ENCODE measurements at places on chromosomes 12 and 14.

- no peak for DNase-seq
These were observed 13.6 kb upstream of the GPR68 start for GRCh38 chr14:91258011-91258618.

DNA sequence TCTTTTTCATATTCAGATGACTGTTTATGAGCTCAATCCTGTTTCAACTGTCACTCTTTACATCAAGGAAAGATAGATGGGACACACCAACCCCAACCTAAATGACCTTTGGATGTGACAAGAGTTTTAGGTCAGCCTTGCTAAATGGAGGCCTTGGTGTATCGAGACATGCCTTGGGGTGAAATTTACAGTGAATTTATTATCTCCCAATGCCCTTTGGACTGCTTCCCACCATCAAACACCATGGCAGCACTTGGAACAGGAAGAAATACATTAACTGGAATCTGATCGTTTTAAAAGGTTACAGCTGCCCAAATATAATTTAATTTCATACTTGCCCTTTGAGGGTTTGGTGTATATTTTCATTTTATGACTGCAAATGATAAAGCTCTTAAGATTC is 327.6 kb downstream of the SOX5 start:
- DNase-seq: no peak

DNA sequence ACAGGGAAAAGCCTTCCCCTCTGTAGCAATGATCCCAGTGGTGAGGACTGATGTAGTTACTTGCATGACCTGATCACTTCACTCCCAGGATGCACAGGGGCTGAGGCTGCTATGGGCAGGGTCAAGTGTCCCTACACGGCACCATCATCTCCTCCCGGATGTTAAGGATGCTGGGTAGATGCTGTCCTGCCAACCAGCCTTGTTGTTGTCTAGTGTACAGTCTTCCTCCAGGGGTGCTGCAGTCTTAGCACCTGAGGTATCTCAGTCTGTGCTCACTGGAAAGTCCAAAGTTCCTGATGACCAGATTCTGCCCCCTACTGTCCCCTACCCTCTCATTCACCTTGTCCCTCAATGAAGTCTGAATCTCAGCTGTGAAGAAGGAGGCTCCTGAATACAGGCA is 20.1 kb downstream of the CPM start:
- DNase-seq: no peak

- peak; percentile 52 for DNase-seq
These were observed 46.5 kb upstream of the SAV1 start for GRCh38 chr14:50714450-50715073.

DNA sequence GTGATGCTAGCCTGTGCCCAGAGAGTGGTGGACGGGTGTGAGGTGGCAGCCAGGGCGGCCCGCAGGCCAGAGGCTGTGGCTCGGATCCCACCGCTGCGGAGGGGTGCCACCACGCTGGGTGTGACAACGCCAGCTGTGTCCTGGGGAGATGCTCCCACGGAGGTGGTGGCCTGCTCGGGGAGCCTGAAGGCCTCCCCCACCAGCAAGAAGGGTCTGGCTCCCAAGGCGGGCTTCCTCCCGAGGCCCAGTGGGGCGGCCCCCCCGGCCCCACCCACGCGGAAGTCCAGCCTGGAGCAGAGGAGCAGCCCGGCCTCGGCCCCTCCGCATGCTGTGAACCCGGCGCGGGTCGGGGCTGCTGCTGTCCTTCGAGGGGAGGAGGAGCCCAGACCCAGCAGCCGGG is 38.2 kb downstream of the KIF26A start:
- no peak for DNase-seq

DNA sequence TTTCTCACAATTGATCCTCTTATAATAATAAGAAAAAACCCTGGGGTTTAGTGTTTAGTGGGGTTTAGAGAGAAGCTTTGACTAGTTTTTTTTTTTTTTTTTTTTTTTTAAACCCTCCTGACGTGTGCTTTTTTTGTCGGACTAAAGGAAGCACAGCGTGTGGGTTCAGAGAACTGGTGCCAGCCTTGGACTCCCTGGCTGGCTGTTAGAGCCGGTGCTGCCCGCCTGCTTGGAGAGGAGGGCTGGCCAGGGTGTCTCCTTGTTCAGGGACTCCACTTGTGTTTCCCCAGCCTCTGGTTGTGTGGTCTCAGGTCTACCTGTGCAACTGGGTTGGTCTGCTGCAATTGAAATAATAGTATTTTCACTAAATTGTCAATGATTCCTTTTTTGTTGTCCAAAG is 54.1 kb upstream of the ASPG start:
- no peak for DNase-seq

GRCh38 chr12:18749386-18749957 is 11.6 kb downstream of the CAPZA3 start:
- DNase-seq: peak; percentile 69

GRCh38 chr12:46367351-46368029 is 5.1 kb downstream of the SLC38A2 start:
- no peak for DNase-seq

GRCh38 chr12:46981622-46982021 is 97.8 kb upstream of the PCED1B start:
- DNase-seq: peak; percentile 15

- peak; percentile 5 for DNase-seq
These were observed 50.1 kb downstream of the GOLGA5 start for GRCh38 chr14:92844204-92844603.

- DNase-seq: no peak
These were observed 59.5 kb downstream of the SEL1L start for GRCh38 chr14:81474148-81474492.

DNA sequence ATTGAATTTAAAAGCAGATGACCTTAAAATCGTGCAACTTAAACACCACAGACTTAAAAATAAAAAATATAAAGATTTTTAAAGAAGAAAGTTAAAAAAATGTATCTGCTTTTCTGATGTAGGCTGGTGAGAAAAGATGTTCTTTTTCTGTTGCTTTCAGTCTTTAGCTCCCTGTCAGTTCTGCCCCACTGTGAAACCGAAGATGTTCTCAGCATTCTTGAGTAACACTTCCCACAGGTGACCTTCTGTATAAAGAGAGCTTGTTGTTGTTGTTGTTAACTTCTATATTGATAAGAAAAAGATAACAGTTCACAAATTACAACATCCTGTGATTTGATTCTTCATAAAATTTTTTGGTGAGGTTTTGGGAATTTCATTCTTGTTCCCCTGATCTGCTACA is 377.9 kb upstream of the RGS6 start:
- no peak for DNase-seq

GRCh38 chr12:42576374-42576773 is 13.2 kb downstream of the PRICKLE1 start:
- DNase-seq: no peak

DNA sequence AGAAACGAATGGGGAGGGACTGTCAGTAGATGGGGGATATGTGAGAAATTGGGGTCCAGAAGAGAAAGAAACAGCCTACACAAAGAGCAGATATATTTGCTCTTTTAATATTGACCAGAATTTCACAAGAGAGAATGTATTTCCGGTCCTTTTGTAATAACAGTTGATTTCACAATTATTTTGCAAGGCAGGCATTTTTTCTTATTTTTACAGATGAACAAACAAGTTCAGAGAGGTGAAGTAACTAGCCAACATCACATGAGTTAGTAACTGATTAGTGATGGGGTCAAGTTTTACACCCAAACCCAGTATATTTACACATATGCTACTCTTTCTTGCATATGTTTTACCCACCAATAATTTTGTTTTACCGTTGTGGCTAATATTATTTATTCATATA is 188.2 kb downstream of the NAV3 start:
- no peak for DNase-seq

- no peak for DNase-seq
These were observed 117.1 kb downstream of the SYT10 start for GRCh38 chr12:33322519-33322918.

GRCh38 chr12:93336291-93336741 is 41.4 kb upstream of the NUDT4 start:
- peak; percentile 72 for DNase-seq

DNA sequence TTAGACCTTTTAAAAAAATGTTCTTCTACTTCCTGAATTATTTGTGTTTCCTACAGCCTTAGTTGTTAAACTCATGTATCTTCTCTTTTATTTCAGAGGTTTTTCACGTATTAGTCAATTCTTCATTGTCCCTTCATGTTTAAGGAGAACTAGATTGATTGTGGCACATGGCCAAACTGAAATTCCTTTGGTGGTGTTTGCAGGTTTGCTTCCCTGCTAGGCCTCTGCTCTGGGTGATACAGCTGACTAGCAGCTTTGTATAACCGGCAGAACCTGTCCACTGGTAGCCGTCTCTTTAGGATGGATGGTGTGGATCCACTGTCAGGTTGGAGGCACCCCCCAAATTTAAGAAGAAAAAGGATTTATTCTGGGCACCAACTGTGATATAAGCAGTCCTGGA is 262.1 kb downstream of the FBXL14 start:
- no peak for DNase-seq

DNA sequence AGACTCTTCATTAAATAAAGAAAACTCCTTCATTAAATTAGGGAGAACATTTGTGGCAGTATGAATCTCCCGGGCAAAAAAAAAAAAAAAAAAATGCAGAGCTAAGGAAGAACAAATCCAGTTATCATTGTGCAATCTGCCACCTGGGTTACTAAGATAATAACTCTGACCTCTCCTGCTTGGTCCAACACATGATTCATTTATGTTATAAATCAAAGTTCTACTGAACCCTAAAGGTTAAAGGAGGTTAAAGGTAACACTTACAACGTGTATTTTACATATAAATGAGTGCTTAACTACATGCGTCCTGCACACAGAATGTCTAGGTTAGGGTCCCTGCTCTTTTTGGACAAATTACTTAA is 4.2 kb downstream of the TGFB3 start:
- DNase-seq: no peak

- DNase-seq: peak; percentile 84
These were observed 120.7 kb downstream of the AACS start for GRCh38 chr12:125185740-125186470.

GRCh38 chr12:121018860-121019617 is 2.8 kb upstream of the C12orf43 start:
- no peak for DNase-seq

DNA sequence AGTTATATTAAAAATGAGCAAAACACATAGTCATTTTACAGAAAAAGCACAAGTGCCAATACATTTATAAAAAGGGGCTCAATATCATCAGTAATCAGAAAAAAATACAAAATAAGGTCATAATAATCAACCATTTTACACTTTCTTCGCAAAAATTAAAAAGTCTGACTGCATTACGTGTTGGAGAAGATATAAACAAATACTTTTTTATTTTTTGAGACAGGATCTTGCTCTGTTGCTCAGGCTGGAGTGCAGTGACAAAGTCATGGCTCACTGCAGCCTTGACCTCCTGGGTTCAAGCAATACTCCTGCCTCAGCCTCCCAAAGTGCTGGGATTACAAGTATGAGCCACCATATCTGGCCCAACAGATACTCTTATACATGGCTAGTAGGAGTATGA is 181.5 kb upstream of the DIO3 start:
- DNase-seq: no peak

- no peak for DNase-seq
These were observed 53.1 kb downstream of the RNF34 start for GRCh38 chr12:121452985-121453360.

GRCh38 chr12:111927346-111927745 is 85.3 kb downstream of the MAPKAPK5 start:
- DNase-seq: no peak

DNA sequence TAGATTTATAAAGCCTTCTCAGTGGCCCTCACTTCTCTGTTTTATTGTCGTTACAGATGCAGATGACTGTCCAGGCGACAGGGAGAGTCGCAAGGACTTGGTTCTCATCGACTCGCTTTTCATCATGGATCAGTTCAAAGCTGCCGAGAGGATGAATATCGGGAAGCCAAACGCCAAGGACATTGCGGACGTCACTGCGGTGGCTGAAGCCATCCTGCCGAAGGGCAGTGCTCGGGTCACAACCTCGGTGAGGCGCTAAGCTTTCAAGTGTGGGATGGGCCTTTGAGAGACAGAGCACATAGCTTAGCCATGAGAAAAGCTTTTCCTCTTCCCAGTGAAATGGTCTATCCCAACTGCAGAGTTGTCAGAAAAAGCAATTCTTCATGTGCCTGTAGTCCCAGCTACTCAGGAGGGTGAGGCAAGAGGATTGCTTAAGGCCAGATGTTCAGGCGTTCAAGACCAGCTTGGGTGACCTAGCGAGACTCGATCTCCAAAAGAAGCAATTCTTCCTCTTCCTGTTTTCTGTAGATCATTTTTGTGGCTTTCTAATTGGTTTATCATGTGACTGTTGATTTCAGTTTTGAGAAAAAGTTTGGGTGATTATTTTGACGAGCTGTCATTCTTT is 56.4 kb downstream of the EP400 start:
- DNase-seq: no peak

GRCh38 chr12:53972152-53972702 is 699 bp upstream of the HOXC11 start:
- DNase-seq: peak; percentile 68

GRCh38 chr12:81329085-81329484 is 251.2 kb downstream of the ACSS3 start:
- DNase-seq: no peak

GRCh38 chr14:22313172-22313801 is 275.7 kb downstream of the DAD1 start:
- peak; percentile 16 for DNase-seq

GRCh38 chr14:67373347-67373746 is 13.2 kb downstream of the EIF2S1 start:
- no peak for DNase-seq

DNA sequence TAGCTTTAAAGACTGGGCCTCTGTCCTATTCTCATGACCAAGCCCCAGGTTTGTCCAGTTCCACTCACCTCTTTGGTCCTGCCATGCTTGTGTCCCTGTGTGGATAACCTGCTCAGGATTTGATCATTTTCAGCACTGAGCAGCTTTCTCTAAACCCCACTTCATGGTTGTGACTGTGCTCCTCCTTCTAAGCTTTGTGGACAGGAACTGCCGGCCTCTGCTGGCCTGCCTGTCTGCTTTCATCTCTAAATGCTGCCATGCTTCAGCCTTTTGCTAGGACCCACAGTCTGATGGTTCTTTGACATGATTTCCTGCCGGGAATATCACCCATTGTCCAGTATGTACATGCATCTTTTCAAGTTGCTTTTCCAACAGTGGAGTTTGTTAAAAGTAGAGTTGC is 53.9 kb upstream of the STXBP6 start:
- DNase-seq: no peak

DNA sequence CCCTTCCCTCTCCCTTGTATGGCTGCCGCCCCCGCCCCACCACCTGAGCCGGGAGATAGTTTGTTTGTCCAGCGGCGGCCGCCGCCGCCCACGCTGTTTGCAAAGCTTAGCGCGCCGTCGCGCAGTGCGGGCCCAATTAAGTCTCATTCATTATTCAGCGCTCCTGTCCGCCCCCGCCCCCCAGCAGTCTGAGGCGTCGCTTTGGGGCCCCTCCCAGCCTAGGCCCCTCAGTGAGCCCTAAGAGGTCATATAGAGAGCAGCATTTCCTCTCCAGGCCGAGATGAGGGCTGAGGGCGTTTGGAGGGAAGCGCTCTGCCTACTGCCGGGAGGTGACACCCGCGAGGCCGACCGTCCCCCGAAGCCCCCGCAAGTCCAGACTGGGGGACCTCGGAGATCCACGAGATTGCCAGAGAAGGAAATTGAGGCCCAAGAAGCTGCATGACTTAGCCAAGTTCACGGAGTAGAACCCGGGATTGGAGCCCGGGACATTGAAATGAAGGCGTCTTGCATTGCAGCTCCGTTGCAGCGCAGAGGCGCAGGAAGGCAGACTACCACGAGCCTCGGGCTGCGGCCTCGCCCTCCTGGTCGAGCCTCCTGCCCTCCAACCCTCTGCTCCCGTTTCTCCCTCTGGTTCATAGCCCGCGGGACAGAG is at the start of gene DNAJC22:
TSS of gene DNAJC22 (plus strand) at position 230 of the 652 bp plus-strand sequence. CDS start 1,985 bp downstream, outside the sequence.
- peak; percentile 14 for DNase-seq
